Smooth muscle cell of the coronary artery (primary cell): ENCODE measurements at places on chromosomes 2 and 18. TPM values are rescaled to one million over a fixed set of nuclear protein-coding genes. Genes with fewer than 3 reads are reported as not detected.

The SRD5A2 gene
- not detected in 2 replicates for total RNA-seq

The EML6 gene
- total RNA-seq, result 0.35 and 0.75 TPM in 2 replicates

The CNPPD1 gene
- 19.5 and 32.3 TPM in 2 replicates for total RNA-seq

The PDK1 gene
- 17.6 and 32.8 TPM in 2 replicates for total RNA-seq

The LIMS3 gene
- 1.8 and 8.4 TPM in 2 replicates for total RNA-seq

The TUBA3E gene
- total RNA-seq, result not detected in 2 replicates

The SCYGR3 gene
- not detected in 2 replicates for total RNA-seq
